NCI-H2081 treated with DMSO at 0.1 percent for 48 hours (cell line): ENCODE measurements at places on chromosomes 6 and 20.

- DNase-seq = no peak
These were observed 16.4 kb upstream of the MCUR1 start for GRCh38 chr6:13830803-13831202.

- no peak for DNase-seq
These were observed 646.6 kb upstream of the HS3ST5 start for GRCh38 chr6:114989279-114989964.

GRCh38 chr20:20731000-20731944, 18.8 kb upstream of the RALGAPA2 start:
- DNase-seq = no peak

GRCh38 chr6:97656706-97657350, 373.8 kb upstream of the MMS22L start:
- no peak for DNase-seq

GRCh38 chr6:68637071-68637470, 2.0 kb downstream of the ADGRB3 start:
- no peak for DNase-seq

DNA sequence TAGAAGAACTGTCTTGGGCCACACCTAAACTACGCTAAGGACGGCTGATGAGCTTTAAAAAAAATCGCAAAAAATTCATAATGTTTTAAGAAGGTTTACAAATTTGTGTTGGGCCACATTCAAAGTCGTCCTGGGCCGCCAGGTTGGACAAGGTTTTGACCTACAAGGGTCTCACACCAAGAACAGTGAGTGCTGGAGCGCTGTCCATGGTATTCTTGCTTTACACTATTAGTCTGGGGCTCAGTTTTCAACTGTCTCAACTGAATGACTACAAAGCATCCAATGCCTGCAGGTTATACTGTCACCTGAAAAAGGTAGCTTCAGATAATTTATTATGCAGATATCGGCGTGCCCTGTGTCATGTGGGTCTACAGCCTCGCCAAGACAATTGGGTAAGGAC, 3.7 kb upstream of the FAXC start:
- no peak for DNase-seq

- DNase-seq = no peak
These were observed 40.9 kb downstream of the QRSL1 start for GRCh38 chr6:106670236-106670635.

DNA sequence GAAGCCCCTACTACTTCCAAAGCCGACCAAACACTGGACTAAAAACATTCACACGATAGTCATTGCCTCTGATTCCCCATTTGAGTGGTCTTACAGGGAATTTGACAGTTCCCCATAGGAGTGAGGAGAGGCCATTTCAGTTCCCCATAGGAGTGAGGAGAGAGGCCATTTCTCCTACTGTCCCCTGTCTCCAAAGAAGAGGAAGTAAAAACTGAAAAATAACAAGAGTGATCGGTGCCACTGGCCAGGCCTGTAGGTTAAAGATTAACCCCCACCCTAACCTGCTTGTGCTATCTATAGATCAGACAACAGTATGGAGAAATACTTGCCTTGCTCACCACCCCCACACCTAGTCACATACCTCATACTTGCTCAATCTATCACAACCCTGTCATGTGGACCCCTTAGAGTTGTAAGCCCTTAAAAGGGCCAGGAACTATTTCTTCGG, 204.0 kb upstream of the MOCS1 start:
- DNase-seq = no peak

DNA sequence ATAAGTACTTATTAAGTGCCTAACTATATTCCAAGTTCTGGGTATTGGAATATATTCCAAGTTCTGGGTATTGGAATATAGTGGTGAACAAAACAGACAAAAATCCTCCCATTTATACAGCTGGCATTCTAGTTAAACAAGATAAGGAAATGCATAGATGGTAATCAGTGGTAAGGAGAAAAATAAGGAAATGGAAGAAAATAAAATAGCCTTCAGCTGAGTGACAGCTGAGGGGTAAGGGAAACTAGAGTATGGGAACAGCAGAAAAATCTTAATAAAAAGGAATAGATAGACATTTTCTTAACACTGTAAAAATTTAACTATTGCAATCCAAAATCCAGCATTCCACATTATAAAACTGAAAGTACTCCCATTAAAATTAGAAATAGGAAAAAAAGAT, 17.2 kb upstream of the WFDC10A start:
- no peak for DNase-seq

GRCh38 chr6:13865141-13865540, 50.8 kb upstream of the MCUR1 start:
- no peak for DNase-seq

DNA sequence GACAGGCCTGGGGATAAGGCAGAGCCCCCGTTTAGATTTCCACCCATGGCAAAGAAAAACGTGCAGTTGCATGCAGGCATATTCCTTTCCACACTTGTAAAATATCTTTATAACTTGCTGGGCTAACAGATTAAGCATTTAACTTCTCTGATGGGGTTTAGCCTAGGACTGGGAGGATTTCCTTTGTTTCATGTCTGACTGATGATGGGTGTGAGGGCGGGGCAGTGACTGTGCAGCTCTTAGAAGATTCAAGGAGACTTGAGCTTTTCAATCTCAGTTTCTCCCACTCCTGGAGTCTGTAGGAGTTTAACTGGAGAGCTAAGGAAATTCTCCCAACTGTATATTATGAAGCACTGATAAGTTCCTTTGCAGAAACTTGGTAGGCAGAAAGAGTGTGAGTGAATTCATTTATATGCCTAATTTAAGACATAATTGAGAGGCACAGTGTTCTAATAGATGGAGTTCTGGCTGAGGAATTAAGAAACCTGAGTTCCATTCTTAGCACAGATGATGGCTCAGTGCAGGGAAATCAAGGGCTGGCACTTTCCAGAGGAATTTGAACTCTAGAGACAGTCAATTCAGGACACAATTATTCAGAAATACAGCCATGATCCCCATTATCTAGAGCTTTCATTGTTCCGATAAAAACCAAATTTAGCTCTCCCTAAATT, 214.6 kb upstream of the CNR1 start:
- DNase-seq = no peak

- no peak for DNase-seq
These were observed 117.1 kb upstream of the EEF1E1 start for GRCh38 chr6:8219352-8219943.

DNA sequence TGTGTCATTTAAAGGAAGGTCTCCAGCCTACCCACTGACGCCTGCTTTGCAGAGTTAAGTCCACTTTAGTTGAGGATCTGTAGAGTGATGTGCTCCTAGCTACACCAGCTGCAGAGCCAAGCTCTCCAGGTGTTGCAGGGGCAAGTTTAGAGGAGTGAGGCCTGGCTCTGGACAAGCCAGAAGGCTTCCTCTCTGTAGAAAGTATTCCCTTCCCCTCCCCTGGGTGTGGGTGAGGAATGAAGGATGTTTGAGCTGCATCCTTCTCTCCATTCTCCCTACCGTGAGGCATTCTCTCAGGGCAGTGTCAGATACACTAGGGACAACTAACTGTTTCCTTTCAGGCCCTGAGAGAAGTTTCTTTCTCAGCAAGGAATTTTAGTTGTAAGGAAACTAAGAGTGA, 66.5 kb downstream of the ELOVL5 start:
- no peak for DNase-seq

GRCh38 chr6:112522587-112522986, 175.5 kb downstream of the RFPL4B start:
- DNase-seq = no peak

GRCh38 chr6:7594579-7595125, 4.7 kb downstream of the SNRNP48 start:
- no peak for DNase-seq

- DNase-seq = no peak
These were observed 90.1 kb downstream of the DNAH8 start for GRCh38 chr6:38805127-38805655.

DNA sequence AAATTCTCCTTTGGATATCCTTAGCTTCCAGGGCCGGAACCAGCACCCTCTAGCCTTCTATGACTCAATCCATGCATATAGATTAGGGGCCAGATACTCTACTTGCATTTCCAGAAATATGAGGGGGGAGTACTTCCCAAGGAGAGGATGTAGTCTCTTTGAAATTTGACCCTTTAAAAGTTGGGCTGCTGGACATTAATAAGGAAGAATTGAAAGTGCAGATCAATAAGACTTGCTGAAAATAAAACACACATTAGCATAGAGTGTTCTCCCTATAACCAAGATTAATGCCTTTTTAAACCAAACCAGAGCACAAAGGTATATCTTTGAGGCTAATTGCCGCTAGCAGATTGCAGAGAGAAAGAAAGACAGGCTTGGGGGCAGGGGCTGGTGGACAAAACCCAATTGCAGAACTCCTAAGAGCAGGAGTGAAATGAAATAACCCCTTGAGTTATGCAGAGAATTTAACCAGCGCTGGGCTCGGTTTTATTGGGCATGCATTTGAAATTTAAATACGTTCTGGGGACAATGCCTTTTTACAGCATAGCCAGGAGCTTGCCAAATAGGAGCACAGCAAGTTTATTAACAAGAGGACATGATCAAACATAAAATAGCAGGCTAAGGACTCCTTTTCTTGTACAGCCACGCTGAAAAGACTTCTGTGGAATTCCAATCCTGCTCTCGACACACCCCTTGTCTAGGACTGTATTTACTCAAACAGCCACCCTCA, 108.2 kb upstream of the SALL4 start:
- DNase-seq = no peak

GRCh38 chr20:51788822-51789221, 13.5 kb downstream of the SALL4 start:
- no peak for DNase-seq

GRCh38 chr6:36141091-36141490, 10.8 kb downstream of the MAPK13 start:
- DNase-seq = no peak
